IPS DF 19.7 (cell line): ENCODE measurements at places on chromosomes 3 and 15.

DNA sequence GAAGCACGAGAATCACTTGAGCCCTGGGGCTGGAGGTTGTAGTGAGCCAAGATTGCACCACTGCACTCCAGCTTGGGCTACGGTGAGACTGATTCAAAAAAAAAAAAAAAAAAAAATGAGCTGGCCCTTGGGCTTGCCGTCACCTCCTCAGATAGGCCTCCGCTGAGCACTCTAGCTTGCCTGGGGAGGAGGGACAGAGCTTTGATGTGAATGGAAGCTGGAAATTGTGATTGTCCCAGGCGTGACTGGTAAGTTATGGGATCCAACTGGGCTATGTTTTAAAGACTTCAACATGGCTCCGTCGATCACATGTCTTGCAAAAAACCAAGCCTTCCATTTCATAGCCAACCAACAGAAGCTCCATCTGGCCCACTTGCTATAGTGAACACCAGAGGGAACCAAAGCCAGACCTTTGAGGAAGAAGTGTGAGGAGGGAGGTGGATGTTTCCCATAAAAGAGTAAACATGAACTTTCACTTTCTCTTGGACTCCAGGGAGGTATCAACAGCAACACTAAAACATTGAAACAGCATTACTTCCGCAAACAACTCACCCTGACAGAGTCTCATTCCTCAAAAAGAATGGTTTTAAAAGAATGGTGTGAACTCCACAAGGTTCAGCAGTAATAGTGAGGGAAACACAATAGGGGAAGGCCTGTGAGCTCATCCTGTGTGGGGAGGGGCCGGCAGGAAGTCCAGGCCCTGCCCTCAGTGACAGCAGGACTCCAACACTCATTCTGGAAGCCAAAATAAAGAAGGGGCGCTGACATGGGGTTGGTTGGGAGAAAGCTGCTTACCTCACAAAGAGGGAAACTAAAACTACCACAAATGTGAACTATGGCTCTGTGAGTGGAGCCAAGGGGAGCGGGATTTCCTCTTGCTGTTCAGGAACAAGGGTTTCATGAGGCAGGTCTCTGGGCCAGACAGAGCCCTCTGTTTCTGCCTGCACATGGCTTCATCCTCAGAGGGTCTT lies 59.2 kb upstream of the IL12A start:
- no peak for DNase-seq

GRCh38 chr15:90191794-90192509 lies 9.2 kb upstream of the SEMA4B start:
- DNase-seq, result no peak

DNA sequence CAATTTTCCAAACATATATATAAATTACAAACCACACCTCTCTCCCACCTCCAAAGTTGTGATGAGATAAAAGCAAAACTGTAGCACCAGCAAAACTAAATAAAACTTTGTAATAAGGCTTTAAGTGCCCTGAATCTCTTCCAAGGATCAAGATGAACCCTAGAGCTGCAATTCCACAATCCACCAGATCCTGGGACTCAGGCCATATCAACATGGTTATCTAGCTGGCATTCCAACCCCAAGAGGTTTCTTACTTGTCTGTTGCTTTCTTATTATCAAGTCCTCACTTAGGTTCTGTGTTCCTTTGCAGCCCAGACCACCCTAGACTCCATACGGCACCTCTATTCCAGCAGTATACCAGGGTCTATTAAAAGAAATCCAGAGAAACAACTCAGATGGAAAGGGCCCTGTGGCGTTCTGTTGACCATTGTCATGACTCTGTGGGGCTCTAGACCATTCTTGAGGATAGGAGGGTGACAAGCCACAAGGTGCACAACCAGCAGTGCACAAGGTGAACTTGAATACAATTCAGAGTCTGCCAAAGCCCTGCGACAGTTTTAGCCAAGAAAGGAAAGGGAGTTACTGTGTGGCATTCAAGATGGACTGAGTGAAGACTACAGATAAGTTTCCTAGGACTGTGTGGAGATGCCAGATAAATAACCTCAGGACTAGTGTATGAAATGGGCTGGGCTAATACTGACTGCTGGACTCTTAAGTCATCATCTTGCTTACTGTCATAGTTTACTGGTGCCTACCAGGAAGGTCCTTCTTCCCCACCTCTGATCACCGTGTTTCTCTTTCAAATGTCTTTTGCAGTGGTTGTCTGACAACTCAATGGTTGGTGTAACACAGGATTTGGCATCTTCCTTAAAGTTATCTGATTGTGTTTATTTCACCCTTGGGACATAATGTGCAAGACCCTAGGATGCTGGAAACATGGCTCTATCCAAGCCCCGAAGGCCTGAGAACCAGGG lies 27.2 kb downstream of the ACKR2 start:
- DNase-seq, result no peak

GRCh38 chr3:133042778-133043177 lies 4.6 kb downstream of the TMEM108 start:
- DNase-seq, result no peak

DNA sequence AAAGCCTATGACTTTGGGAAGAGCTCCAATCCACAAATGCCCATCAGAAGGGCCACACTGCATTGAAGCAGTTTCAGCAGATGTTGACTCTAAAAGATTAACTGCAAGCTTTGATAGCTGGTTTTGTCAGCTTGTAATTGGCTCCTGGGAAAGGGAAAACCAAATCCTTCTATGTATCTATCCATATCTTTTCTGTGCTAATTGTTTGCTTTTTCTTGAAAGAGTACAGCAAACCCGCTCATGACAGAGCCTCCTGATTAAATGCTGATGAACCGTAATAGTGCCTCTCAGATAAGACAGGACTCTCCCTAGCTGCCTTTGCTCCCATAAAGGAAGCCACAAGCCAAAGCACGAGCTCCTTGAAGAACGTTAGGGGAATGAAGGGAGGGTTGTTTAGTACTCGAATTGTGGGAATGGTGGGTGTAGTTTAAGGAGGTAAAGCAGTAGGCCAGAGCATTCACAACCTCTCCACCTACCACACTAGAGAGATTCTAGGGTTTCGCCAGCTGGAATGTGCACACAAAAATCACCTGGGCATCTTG lies 33.6 kb upstream of the LRIG1 start:
- no peak for DNase-seq
